ENCODE measurements at places on chromosomes 6 and 20.

DNA sequence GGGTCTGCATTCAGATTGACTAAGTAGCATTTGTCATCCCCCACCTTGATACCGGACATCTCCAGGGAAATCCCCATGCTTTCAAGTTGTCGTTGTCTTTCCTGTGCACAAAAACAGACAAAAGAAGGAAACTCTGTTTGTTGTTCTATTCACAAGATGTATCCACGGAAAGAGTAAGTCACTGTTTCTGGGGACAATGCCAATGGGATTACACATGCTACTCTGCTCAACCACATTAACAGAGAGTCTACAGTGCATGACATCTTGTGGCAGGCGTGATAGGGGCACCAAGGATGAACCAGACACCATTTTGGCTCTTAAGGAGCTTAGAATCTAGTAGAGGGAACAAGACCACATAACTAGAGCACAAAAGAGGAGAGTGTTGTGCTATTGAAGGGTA lies 124.4 kb upstream of the NUP153 start:
- DNase-seq, result no peak

DNA sequence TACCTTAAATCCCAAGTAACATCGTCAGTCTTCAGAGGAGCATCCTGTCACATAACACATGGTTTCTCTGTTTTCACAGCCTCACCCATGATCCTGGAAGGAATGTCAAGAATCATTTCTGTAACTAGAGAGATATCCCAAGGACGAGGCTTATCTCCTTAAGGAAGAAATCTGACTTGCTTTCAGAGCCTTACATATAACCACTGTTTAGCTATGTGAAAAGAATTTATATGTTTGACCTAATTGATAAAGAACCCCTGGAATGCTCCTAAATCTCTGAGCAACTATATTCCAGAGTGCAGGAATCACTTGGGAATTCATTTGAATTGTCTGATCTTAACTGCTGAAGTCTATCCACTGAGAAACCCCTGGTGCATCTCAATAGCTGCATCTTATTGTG lies 243.1 kb downstream of the ALDH8A1 start:
- no peak for DNase-seq

DNA sequence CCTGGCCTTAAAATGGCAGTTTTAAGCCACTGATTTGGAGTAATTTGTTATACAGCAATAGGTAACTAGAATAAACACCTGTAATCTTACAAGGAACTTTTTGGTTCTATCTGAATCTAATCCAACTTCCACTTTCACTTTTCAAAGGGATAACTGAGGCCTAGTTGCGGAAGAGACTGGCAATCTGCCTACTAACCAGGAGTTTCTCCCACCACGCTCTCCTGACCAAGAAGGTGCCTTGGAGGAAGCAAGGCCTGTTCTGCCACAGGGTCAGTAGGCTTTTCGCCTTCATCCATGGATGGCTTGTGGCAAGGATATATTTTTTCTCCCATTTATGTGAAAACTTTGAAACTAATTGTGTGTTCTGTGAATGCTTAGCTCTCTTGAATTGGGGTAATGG lies 12.9 kb upstream of the MYBL2 start:
- no peak for DNase-seq

DNA sequence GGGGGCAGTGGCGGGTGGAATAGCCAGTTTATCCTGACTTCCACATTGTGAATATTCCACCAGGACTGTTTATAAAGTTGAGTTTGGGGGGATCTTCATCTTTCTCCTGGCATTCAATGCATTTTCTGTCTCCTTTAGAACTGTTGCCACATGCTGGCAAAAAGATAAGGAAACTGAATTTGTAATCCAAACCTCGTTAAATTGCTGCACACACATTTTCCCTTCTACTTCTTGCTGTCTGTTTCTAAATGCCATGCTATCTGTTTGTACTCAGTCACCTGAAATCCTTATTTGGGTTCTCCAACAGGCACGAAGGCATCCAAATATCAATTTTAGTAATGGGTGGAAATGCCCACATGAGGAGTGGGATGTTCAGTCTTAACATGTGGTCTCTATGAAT lies 180.2 kb upstream of the CCN2 start:
- DNase-seq, result no peak

- DNase-seq, result no peak
Measured at GRCh38 chr6:48611332-48611731, 500.3 kb upstream of the PTCHD4 start.

- DNase-seq, result no peak
Measured at GRCh38 chr6:146593986-146594385, 4.8 kb upstream of the ADGB start.

DNA sequence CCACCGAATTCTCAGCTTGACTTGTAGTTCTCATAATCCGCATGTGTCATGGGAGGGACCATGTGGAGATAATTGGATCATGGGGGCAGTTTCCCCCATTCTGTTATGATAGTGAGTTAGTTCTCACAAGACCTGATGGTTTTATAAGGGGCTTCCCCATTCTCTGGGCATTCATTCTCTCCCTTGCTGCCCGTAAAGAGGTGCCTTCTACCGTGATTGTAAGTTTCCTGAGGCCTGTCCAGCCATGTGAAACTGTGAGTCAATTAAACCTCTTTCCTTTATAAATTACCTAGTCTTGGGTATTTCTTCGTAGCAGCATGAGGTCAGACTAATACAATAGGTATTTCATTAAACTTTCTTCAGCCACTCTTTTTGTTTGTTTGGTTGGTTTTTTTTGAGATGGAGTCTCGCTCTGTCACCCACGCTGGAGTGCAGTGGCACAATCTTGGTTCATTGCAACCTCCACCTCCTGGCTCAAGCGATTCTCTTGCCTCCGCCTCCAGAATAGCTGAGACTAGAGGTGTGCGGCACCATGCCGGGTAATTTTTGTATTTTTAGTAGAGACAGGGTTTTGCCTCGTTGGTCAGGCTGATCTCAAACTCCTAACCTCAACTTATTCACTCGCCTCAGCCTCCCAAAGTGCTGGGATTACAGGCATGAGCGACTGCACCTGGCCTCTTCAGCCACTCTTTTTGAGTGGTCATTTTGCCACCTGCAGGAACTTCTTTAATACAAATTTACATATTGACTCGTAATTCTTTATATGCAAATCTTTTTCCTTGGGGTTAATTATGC lies 36.3 kb downstream of the GSTA2 start:
- DNase-seq, result no peak

GRCh38 chr20:32611286-32611685 lies 26.2 kb upstream of the NOL4L start:
- DNase-seq, result no peak

GRCh38 chr6:154991207-154991606 lies 3.9 kb upstream of the TIAM2 start:
- DNase-seq, result no peak

DNA sequence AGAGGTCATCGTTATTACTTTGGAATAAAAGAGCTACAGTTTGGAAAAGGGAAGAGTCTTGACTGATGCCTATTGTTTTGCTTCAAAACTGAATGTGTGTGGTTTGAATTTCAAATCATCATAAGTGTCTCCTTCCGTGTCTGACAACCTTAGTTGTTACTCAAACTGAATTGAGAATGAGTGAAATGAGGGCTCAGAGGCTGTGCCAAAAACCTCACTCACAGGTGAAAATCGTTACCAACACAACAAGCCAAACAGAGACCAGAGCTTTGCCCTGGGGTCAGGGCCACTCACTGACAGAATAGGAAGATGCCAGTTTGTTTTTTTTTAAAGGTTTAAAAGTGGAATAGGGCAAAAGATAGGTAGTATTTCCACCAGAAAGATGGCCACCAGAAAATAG lies 15.2 kb upstream of the SIRT5 start:
- DNase-seq, result peak; percentile 16

- DNase-seq, result no peak
Measured at GRCh38 chr6:101394936-101395335, 1.4 kb downstream of the GRIK2 start.

GRCh38 chr6:36692220-36692619 lies 5.4 kb upstream of the RAB44 start:
- no peak for DNase-seq

GRCh38 chr6:137661601-137662000 lies 167.4 kb upstream of the OLIG3 start:
- DNase-seq, result no peak

DNA sequence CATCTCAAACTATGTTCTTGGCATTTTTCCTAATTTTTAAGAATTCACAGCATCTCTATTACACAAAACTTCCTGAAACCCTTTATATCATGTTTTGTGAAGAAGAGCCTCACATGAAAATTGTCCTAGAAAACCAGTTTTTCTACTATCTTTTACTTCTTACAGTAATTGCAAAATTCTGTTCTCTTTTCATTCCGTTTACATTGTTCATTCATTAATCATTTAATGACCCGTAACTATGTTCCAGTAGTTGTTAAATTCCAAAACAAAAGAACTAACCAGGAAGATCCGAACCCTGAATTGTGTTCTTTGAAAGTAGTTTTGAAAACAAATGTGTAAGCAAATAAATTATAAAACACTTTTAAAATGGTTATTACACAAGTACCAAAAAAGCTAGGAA lies 597.0 kb downstream of the EYS start:
- no peak for DNase-seq

Measured in SK-N-SH (cell line).